ENCODE measurements at places on chromosomes 11 and 22. TPM values are rescaled to one million over a fixed set of nuclear protein-coding genes. Genes with fewer than 3 reads are reported as not detected.

DNA sequence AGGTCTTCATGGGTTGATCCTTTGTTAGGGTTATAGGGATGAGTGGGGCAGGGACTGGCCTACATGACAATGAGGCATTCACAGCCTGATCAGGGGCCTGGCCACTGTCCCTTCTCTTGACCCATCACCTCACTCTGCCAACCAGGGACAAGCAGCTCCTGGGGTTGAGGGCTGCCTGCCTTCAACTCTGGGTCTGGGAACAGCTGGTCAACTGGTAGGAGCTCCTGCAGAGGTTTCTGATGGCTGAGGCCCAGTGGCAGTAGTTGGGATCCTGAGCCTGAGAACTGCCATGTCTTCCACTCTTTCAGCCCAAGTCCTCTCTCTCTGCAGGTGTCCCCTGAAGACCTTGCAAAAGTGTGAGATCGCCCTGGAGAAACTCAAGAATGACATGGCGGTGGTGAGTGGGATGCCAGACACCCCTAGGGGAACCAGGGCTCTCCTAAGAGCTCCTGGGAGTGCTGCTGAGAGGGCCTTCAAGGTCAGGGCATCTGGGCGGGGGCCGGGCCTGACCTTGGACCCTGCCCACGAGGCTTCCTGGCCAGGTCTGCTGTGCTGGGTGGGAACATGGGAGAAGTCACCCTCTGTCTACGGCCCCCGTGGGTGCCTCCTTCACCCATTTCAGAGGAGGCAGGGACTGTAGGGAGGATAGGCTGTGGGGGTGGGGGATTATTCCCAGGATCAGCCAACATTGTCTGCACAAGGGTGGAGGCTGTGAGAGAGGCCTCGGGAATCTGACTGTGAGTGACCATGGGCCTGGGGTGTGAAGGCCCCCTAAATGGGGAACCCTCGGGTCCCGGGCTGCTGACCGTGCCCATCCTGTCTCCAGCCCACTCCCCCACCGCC lies 76.8 kb downstream of the MED15 start:
- no peak for DNase-seq

GNG3 gene
- not detected for total RNA-seq

DNA sequence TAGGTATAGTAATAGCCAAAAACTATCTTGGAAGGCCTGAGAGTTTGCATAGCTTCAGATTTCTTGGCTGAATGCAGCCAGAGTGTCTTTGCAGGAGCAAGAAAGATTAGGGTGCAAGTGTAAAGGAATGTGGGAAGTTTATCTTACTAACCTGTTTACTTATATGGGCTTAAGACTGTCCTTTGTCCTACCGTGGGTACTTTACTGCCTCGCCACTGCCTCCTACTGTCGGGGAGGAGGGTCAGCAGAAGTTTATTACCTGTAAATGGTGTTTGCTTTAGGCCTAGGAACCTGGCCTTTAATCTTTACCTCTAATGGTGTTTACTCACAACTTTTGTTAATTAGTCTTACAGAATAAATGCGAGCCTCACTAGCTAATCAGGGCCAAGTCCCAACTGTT lies 633.8 kb downstream of the DLG2 start:
- DNase-seq: no peak

DNA sequence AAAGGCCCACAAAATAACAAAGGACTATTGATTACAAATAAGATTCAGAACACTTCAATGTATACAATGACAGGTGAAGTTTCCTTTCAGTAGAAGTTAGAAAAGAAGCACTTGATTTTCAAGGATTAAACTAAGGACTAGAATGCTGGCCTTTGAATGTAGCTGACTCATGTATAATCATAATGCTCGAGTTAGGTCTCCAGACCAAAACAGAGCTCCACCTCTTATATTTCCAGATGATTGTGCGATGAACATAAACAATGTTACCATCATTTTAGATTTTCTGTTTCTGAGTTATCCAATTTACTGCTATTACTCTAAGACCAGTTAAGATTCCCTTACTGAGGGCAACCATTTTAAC lies 40.4 kb upstream of the RAPSN start:
- no peak for DNase-seq

GRIA4 gene
- not detected for total RNA-seq

DNA sequence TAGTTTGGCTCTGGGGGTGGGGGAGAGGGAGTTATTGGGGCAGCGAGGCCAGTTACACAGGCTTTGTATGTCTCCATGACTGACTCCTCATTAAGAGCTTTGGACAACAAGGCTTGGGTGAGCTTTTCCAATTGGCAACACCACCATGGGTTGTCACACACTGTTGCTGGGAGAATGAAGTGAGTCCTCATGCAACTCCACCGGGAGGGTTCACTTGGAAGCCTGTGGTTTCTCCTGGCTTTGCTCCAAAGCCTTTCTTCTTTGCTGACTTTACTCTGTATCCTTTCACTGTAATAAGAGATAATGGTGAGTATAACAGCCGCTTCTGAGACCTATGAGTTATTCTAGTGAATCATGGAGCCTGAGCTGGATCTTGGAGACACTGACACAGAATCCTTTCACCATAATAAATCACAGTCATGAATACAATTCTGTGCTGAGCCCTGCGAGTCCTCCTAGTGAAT lies 24.9 kb downstream of the EIF3F start:
- no peak for DNase-seq

MOGAT2 gene
- total RNA-seq: not detected

GRCh38 chr11:17352950-17353820 lies 1.6 kb downstream of the NCR3LG1 start:
- DNase-seq: peak; percentile 53

- DNase-seq: no peak
These were observed 47.6 kb upstream of the THY1 start for GRCh38 chr11:119470317-119471291.

TYR gene
- total RNA-seq: not detected

DNA sequence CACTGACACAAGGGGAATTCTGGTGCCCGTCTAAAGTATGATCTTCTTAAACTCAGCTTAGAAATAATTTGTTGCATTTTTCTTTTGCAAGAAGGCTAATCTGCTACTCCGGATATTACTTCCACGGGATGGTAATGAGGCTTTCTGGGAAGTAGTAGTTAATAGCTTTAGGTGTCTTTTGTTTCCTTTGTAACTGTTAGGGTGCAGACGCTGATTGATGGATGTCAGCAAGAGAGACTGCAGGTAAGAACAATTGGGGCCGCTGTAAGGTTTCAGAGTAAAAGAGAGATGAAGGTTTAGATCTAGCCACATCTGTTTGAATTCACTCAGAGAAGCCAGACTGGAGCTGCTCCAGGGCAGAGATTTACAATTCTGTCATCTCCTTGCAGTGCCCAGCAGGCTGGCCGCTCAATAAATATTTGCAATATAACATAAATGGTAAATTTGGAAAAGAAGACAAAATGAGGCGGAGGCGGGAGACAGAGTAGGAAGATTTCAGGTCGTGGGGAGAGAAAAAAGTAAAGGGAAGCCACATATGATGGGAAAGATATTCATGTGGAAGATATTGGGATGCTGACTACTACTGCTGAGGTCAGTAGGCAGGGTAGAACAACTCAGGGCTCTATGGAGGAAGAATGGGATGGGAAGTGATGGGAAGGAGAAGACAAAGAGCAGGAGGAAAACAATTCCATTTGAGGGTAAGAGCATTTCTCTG lies 320.5 kb downstream of the AASDHPPT start:
- DNase-seq: no peak

UBQLNL gene
- total RNA-seq: 0.61 TPM

- no peak for DNase-seq
These were observed 38.2 kb downstream of the CSRP3 start for GRCh38 chr11:19163617-19164016.

- DNase-seq: no peak
These were observed 1.1 kb downstream of the UBASH3B start for GRCh38 chr11:122656631-122657101.

CCDC117 gene
- 26.3 TPM for total RNA-seq

PPP2R5B gene
- 31.5 TPM for total RNA-seq

DNA sequence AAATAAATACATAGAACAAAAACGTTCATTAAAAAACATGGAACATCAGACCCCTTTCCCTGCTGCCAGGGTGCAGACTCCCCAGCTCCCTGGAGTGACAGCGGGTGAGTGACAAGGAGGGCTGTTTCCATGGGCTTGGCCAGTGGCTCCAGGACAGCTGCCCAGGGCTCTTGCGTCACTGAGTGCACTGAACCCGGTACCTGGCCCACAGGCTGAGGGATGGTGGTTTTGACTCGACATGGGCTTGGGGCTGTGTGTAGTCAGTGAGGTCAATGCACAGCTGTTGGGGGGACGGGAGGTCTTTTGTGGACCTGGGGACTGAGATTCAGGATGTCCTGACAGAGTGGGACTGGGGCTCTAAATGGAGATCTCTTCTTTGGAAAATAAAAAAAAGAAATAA lies 142.1 kb upstream of the B3GAT1 start:
- DNase-seq: no peak

MN1 gene
- 0.83 TPM for total RNA-seq

GRCh38 chr11:2443881-2444820 lies at the start of gene TRPM5:
TSS of gene TRPM5 (minus strand) at chr11:2444514. CDS start at chr11:2423036, 21,478 bp downstream.
- no peak for DNase-seq

DNA sequence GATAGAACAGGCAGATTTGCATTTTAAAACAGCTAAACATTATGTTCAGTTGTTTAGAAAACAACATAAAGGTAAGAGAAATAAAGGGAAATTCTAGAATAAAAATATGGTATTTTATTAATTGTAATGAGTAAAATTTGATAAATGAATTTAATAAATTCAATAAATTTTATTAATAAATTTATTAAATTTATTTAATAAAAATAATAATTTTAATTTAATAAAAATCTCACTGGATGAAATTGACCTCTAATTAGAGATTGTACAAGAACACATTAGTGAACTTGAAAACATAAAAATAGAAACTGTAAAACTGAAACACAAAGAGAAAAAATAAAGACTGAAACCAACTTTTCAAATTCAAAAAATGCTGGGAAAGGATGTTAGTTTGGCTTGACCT lies 605.7 kb upstream of the LRRC4C start:
- no peak for DNase-seq

DNA sequence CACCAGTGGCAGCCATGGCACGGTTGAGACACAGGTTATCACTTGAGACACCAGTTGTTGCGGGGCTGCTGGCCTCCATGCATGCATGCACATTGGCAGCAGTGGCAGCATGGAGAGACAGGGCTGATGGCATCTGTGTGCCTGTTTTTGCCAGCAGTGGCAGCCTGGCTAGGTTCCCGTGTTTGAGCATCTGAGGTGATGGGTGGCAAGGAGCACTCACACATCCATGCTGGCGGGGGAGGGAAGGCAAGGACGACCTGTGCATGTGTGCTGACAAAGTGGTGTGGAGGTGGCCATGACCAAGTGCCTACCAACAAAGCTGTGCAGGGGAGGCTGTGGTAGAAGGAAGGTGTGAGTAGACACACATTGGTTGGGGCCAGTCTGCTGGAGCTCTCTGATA lies 133.5 kb downstream of the CNTN5 start:
- no peak for DNase-seq

- no peak for DNase-seq
These were observed 1.1 kb upstream of the MUC6 start for GRCh38 chr11:1037506-1038055.

- no peak for DNase-seq
These were observed 27.1 kb upstream of the TOP3B start for GRCh38 chr22:22009661-22010060.

FXYD6 gene
- total RNA-seq: 0.90 TPM

FGF3 gene
- not detected for total RNA-seq

EP300 gene
- 193 TPM for total RNA-seq

- DNase-seq: no peak
These were observed 116.3 kb upstream of the APOA1 start for GRCh38 chr11:116953530-116954285.

CBX6 gene
- total RNA-seq: 81.5 TPM

DNA sequence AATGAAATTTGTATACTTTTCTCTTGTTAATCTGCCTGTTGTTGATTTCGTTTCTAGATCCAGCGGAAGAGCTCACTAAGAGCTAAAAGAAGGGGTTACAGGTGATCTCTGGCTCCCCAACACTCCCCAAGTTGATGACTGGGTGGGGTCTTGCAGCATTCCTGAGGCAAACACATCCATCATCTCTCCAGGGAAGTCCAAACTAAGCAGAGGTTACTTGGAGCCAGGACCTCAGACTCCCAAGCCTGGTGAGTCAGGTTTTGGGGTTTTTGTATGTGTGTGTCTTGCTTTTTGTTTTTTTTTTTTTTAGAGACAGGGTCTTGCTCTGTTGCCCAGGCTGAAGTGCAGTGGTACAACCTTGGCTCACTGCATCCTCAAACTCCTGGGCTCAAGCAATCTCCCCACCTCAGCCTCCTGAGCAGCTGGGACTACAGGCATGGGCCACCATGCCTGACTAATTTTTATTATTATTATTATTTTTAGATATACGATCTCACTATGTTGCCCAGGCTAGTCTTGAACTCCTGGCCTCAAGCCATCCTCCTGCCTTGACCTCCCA lies 11.5 kb upstream of the RPS3 start:
- no peak for DNase-seq

GANAB gene
- 275 TPM for total RNA-seq

MRGPRD gene
- total RNA-seq: not detected

SLC22A6 gene
- not detected for total RNA-seq

DNA sequence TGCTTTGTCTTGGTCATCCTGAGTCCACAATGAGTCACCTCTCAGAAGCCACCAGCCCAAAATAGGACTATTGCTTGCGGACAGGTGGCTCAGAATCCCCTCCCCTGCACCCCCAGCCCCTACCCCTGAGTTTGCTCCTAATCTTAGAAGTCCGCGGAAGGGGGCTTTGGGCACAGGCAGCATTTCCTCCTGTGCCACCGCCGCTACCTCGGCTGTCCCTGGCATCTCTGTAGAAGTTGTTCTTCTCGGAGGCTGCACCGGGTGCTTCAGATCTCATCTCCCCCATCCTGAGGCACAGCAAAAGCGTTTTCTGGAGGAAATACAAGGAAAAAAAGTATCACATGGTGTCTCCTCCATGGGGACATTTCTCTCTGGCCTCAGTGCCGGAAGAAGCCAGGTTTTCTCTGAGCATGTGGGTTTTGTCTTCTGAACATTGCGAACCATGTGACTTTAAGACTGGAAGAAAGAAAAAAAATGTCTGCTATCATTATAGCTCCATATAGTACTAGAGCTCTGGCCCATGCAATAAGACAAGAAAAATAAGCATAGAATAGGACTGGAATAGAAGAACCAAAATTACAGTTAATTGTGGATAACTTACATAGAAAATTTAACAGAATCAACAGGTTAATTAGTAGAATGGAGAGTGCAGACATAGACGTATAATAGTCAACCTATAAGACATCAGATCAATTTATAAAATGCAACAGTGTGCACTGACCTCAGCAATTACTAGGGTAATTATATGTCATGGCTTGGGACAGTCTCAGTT lies 63.2 kb downstream of the SHISAL1 start:
- no peak for DNase-seq

TEX12 gene
- total RNA-seq: 0.50 TPM

C11orf98 gene
- total RNA-seq: 36.5 TPM

- no peak for DNase-seq
These were observed 2.0 kb upstream of the B3GAT1 start for GRCh38 chr11:134413826-134414731.

KCNK7 gene
- total RNA-seq: 6.3 TPM
